ENCODE measurements at places on chromosomes 7 and 10.

GRCh38 chr10:116470071-116470470, 42.4 kb downstream of the PNLIPRP3 start:
- DNase-seq, result no peak

DNA sequence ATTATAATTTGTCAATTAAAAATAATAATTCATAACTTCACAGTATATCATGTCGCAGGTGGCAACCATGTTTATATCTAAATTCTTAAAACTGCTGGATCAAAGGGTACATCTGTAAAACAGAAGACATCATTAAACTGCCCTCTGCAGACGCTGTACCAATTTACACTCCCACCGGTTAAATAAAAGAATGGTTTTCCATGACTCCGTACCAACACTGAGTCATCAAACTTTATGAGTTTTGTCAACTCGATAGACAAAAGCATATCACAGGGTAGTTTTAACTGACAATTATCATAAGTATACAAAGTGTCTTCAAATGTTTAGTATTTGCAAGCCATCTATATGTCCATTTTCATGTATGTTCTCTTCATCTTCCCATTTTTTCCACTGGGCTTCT, 5.7 kb upstream of the GSTK1 start:
- no peak for DNase-seq

- DNase-seq, result no peak
Observed at GRCh38 chr7:39299695-39300094, 266.5 kb upstream of the YAE1 start.

- DNase-seq, result no peak
Observed at GRCh38 chr7:29970158-29970557, 19.4 kb downstream of the SCRN1 start.

DNA sequence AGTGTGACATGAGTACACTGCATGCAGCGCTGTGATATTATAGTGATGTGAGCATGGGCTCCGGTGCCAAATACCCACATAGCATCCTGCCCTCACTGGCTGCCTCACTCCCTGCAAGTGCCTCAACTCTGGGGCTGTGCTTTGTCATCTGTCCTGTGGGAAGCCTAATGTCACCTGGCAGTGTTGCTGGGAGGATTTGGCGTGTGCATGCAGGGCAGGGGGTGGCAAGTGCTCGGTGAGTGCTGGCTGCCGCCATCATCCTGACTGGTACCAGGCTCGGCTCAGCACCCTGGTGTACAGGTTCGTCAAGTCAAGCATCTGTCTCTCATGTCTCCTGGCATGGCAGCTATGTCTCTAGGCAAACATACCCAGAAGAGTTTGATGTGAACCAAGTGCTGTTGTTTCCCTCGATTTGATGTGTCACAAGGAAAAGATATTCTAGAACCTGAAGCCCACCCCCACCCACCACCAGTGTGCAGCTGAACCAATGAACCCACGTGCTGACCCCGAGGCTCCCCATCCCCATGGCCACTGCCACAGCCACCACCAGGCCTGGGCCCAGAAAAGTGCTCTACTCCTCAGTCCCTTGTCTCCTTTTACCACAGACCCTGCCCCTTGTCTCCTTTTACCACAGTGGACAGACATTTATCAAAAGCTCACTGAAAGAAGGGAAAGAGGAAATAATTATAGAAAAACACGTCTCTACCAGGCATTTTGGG, 135.8 kb downstream of the MAPK8 start:
- no peak for DNase-seq

GRCh38 chr10:77220150-77220549, 417.5 kb downstream of the KCNMA1 start:
- DNase-seq, result no peak

DNA sequence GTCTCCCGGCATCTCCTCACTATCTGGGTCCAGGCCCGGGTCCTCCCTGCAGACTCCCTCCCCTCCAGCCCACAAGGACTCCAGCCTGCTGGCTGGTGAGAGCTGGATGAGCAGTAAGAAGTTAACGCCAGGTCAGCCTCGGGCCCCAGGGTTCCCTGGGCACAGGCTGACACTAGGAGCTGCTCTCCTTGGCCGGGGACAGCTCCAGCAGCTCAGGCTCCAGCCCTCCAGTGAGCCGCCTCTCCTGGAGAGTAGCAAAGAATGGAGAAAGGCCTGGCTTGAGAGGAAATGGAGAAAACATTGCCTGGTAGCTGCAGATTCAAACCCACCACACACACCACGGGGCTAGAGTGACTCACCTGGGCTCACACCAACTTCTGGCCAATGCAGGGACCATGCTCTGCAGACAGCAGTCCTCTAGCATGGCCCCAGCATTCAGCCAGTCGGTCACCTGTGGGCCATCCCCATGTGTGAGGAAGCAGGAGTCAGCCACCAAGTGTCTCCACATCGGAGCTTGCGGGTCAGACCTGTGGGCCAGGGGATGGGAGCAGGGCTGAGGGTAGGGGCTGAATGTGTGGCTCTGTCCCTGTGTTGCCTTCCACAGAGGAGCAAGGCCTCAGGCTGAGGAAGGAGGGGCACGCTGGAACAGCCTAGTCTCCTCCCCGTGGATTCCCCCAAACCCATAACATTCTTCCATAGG, 6.5 kb downstream of the SAP25 start:
- DNase-seq, result no peak

- DNase-seq, result no peak
Observed at GRCh38 chr7:80018941-80019808, 115.5 kb upstream of the GNAI1 start.

GRCh38 chr10:21194510-21194993, 297.4 kb upstream of the NEBL start:
- no peak for DNase-seq

- DNase-seq, result no peak
Observed at GRCh38 chr7:36131499-36131898, 21.6 kb upstream of the EEPD1 start.

- no peak for DNase-seq
Observed at GRCh38 chr10:122113161-122113944, 124.4 kb downstream of the TACC2 start.
